ENCODE measurements at places on chromosomes 5 and 9.

DNA sequence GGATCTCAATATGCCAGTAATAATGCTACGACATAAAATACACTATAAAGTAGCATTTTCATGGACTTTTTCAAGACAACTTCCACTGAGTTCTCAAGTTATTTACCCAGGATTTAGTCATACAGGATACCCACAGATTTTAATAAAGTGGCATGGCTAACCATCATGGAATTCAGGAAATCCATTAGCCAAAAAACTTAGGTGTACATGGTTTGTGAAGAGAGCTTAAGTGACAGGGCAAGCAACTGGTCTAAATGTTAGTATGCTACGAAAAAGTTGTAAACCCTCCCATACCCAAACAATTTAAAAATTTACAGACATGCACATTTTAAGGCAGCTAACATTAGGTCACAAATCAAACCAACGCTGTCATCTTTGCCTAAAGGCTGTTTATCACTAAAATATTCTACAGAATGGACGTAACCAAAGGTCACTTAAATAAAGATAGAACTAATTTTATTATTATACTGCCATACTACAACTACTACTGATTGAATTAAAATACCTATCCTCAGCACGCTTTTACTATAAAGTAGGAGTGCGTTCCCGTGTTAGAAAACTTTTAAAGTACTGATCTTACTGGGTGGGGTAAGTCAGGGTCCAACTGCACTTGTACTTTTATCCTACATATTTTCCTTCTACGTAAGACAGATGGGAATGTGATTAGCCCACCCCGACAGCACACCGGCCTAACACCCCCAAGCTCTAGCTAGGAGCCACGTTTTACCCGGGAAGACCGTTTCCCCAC, 1.1 kb downstream of the UBTD2 start:
- no peak for DNase-seq

- DNase-seq, result peak; percentile 65
Observed at GRCh38 chr5:14628346-14628745, 36.2 kb upstream of the OTULIN start.

- no peak for DNase-seq
Observed at GRCh38 chr5:113325054-113325453, 109.7 kb downstream of the TSSK1B start.

DNA sequence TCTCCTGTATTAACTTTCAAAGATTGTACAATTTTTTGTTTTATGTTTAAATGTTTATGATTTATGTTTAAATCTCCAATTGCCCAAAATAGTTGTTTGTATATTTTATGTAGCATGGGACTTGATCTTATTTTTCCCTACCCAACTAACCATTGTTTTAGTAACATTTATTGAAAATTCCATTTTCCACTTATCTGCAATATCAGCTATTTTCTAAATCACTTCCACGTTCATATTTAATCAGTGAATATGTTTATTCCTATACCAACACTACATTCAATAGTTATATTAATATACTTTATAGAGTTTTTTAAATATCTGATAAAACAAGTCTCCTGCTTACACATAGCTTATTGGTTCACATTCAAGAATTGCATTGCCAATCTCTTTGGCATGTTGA, 532.2 kb downstream of the CHSY3 start:
- no peak for DNase-seq

- DNase-seq, result no peak
Observed at GRCh38 chr5:87313216-87313615, 45.5 kb downstream of the RASA1 start.

DNA sequence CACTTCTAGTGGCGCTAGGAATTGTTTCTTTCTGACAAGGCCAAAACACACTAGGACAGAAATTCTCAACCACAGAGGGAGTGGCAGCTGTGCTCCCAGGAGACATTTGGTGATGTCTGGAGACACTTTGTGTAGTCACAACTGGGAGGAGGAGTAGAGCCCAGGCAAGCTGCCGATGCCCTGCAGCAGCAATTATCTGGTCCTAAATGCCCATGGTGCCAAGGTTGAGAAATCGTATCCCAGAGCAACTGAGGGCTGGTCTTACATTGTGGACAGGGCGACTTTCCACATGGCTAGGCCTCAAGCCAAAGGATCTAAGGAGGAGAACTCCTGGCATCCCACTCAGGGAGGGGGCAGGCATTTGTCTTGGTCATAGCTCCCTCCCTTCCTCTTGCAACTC, 259.9 kb downstream of the GADD45G start:
- DNase-seq, result no peak

DNA sequence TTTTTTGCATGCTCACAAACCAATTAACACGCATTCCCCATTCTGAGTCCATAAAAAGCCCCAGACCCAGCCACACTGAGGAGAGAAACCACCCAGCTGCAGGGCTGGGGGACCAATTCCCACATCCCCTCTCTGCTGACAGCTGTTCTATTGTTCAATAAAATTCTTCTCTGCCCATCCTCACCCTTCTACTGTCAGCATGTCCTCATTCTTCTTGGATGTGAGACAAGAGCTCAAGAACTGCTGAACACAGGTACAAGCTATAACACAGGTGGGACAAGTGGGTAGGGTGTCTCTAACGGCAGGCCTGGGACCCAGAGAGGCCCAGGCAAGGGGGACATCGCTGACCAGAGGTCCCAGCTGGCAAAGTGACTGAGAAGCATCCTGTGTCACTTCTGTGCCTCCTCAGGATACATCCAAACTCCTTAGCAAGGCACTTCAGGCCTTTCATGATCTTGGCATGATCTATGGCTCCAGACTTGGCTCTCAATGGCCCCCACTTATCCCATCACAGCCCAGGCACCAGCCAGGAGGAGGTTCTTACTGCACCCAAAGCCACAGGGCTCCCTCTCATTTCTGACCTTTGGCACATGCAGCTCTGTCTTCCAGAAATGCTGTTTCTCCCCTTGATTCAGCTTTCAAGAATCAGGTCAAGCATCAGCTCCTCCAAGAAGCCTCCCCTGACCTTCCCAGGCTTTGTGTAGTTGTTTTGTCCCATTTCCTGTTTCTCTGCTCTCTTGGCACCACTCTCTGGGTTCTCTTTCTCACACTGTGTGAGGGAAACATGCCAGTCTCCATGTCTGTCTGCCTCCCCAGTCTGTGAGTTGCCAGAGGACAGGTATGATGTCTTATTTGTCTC, 7.3 kb upstream of the ALDH1B1 start:
- no peak for DNase-seq

DNA sequence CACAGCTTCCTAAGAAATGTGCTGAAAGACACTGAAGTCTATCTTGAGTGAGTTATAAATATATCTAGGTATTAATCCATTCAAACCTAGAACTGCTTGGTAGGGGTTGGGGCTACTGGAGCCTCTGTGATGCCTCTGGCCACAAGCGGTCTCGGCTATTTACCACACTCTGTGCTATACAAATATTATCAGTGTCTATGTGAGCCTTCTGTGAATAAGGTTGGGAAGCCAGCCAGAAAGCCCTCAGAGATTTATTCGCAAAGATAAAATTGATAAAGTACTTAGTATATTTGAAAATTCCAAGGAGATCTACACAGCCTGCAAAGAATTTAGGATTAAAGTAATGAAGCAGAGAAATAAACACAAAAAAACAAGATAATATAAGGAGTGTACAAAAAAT, 41.4 kb downstream of the LIFR start:
- DNase-seq, result no peak

DNA sequence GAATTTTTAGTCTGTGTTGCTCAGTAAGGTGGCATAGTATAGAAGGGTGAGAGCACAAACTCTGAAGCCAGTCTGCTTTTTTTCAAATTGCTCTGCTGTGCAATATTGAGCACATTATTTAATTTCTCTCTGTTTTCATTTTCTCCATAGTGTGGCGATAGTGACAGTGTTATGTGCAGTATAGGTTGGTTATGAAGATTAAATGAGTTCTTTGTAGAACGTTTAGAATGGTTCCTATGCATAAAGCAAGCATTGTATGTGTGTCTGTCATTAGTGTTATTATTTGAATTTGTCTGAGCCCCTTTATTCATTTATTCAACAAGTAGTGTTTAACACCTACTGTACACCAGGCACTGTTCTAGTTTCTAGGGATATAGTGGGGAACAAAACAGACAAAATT, 9.2 kb downstream of the PRR16 start:
- DNase-seq, result no peak

DNA sequence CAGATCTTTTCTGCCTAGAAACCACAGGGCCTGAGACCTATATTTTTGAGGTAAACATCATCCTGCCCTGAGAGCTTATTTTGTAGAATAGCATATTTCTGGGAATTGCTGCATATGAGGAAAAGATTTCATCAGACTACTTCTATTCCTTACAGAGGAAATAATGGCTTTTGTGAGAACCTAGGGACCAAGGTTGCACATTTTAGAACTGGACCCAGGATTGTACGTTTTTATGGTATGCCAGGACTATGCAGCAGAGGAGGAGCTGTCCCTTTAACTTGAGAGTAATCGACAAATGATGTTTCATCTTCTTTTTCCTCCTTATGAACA, 2.2 kb upstream of the ALDH1A1 start:
- DNase-seq, result no peak

DNA sequence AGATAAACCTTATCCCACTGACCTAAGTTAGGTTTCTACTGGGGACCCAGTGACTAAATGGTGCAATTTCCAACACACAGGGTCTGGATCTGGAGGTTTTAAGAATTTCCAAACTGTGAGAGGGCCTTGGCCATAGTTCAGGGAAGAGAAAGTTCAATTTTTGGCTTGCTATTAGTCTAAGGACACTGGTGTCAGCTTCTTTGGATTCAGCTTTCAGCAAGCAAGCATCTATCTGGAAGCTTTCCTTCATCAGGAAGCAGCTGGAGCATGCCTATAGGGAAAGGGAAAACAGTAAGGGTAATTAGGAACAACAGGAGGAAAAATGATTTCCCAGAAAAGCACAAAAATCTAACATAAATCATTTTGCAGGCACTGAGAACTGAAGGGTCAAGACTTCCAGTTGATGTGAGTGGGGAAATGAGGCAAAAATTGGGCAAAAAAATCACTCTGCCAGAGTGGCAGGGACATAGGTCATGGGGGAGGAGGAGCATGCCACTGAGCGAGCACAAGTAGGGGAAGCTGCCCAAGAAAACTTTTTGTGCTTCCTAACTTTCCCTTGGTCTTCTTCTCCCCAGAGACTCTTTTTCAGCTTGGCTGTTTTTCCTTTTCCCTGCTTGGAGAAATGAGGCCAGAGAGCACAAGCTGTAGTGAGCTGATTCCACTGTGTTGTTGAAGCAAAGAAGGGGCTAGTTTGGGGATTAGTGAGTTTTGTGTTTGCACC, 299.6 kb downstream of the FGF10 start:
- no peak for DNase-seq

GRCh38 chr5:16412556-16412955, 53.0 kb downstream of the ZNF622 start:
- no peak for DNase-seq

GRCh38 chr5:469752-470483, 26.9 kb downstream of the EXOC3 start:
- DNase-seq, result peak; percentile 8

DNA sequence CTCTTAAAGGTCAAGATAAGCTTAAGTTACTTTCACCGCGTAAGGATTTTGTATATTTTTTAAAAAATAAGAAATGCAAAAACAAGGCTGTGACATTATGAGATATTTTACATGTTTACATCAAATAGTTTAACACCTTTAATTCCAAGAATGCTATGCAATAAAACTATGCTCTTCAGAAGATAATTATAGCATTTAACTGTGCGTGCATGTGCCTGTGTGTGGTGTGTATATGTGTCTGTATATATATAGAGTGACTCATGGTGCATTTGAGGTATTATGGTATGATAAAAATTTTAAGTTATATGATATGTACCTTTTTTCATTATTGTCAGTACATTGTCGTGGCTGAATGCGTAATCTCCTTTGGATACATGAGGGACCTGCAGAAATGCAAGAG, 539.3 kb downstream of the PDE4D start:
- DNase-seq, result no peak

GRCh38 chr5:41927604-41928003, 2.5 kb downstream of the FBXO4 start:
- DNase-seq, result no peak

GRCh38 chr5:55306641-55307382, 682 bp downstream of the DHX29 start:
- DNase-seq, result no peak

GRCh38 chr9:116342941-116343340, 189.3 kb downstream of the PAPPA start:
- DNase-seq, result no peak

- no peak for DNase-seq
Observed at GRCh38 chr9:114945616-114946412, 15.4 kb upstream of the TNFSF8 start.

GRCh38 chr9:93143830-93144530, 9.9 kb upstream of the NINJ1 start:
- DNase-seq, result no peak

DNA sequence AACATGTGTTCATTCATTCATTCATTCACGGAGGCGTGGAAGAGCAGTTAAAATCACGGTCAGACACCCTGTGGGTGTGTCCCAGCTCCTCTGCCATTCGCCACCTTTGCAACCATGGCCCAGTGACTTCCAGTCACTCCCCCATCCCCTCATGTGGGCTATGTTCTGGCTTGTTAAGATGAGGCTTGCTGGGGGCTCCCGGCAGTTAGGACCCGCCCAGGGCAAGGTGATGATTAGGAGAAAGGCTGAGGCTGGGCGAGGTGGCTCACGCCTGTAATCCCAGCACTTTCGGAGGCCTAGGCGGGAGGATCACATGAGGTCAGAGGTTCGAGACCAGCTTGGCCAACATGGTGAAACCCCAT, 24.9 kb upstream of the PTGES start:
- no peak for DNase-seq

GRCh38 chr5:168174376-168174775, 117.1 kb upstream of the WWC1 start:
- DNase-seq, result no peak

Data from WTC11 (cell line).